A673 (cell line): ENCODE measurements at places on chromosomes 12 and 14. TPM values are rescaled to one million over a fixed set of nuclear protein-coding genes. Genes with fewer than 3 reads are reported as not detected.

NPFF gene
- not detected in 2 replicates for total RNA-seq

DNA sequence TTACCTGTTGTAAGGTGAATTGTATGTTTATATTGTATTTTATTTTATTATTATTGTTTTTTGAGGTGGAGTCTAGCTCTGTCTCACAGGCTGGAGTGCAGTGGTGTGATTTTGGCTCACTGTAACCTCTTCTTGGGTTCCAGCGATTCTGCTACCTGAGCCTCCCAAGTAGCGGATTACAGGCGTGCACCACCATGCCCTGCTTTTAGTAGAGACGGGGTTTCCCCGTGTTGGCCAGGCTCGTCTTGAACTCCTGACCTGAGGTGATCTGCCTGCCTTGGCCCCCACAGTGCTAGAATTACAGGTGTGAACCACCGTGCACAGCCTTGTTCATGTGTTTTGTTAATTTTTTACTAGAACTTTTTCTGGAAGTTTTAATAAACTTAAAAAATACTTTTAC, 3.8 kb downstream of the ATF7IP start:
- no peak for DNase-seq

DNA sequence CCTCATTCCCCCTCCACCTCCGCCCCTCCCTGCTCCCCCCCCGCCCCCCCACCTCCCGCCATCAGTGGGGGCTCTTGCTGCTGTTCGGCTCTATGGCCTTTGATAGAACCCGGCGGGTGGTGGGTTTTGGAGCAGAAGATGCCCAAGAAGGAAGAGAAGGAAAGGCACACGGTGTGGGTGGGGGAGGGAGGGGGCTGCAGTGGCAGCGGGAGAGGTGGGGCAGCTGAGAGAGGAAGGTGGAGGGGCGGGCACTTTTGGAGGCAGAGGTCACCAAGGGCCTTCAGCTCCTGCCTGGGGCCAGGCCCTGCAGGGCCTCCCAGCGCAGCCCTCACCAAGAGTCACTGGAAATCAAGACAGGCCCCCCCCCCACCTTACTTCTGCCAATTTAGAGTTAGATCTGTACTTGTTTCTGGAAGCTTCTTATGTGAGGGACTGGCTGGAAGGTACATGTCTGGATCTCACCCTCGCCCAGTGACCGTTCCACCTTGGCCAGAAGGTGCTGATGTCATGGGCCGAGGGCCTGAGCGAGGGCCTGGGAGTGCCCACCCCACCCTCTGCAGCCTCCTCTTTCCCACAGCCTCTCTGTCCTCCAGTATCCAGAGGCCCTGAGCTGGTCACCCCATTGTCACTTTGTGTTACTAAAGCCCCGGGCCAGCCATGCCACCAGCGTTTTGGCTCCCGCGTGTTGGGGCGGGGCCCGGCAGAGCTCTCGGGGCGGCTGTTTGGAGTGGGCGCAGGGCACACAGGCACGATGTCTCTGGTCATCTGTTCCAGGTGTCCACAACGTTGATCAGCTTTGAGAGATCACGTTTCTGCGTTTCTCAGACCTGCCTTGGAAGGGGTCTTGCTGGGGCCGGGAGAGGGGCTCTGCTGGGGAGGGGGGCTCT, 153.9 kb downstream of the KIF26A start:
- DNase-seq: no peak

- DNase-seq: no peak
Observed at GRCh38 chr12:63876980-63877379, 32.5 kb downstream of the SRGAP1 start.

DNA sequence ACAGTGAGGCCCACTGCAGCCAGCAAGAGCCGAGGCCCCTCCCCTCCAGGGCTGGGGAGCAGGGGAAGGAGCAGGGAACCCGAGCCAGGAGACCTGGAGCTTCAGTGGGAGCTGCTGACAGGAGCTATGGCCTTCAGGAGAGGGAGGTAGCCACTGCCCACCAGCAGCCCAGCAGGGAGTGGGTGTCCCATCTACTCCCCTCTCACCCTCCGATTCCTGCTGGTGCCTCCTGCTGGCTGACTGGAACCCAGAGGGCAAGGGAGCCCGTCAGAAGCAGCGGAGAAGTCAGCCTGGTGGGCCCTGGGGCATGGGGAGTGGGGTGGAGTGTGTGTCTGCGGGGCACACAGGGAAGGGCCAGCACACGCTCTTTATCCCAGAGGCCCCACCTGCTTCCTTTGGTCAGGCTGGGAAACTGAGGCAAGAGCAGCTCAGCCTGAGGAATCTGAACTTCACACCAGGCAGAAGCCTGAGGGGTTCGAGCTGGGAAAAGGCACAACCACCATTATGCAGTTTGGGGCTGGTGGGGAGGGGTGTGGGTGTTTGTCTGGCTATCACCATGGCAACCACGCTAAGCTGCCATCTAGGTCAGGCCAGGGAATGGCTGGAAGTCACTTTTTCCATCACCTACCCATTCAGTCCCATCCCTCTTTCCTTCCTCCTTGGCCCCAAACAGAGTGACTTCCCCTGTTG, 36.8 kb upstream of the PLEKHG6 start:
- DNase-seq: no peak
